ENCODE measurements at places on chromosomes 7 and 10. TPM values are rescaled to one million over a fixed set of nuclear protein-coding genes. Genes with fewer than 3 reads are reported as not detected.

Gene FBXL13
- total RNA-seq: 1.0 TPM

DNA sequence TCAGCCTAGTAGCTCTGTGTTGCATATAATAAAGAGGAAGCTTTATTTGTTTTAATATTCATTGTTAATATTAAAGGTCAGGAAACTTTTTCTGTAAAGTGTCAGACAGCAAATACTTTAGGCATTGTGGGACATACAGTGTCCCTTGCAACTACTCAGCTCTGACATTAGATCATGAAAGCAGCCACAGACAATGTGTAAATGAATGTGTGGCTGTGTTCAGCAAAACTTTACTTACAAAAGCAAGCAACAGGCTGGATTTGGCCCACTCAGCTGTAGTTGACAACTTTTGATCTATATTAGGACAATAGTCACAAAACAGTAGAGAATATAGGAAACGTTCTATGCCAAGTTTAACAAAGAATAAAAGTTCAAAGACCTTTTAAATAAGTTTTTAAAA lies 173.3 kb downstream of the RNLS start:
- DNase-seq: no peak

- DNase-seq: no peak
These were observed 10.1 kb downstream of the SLC39A12 start for GRCh38 chr10:17961551-17962422.

DNA sequence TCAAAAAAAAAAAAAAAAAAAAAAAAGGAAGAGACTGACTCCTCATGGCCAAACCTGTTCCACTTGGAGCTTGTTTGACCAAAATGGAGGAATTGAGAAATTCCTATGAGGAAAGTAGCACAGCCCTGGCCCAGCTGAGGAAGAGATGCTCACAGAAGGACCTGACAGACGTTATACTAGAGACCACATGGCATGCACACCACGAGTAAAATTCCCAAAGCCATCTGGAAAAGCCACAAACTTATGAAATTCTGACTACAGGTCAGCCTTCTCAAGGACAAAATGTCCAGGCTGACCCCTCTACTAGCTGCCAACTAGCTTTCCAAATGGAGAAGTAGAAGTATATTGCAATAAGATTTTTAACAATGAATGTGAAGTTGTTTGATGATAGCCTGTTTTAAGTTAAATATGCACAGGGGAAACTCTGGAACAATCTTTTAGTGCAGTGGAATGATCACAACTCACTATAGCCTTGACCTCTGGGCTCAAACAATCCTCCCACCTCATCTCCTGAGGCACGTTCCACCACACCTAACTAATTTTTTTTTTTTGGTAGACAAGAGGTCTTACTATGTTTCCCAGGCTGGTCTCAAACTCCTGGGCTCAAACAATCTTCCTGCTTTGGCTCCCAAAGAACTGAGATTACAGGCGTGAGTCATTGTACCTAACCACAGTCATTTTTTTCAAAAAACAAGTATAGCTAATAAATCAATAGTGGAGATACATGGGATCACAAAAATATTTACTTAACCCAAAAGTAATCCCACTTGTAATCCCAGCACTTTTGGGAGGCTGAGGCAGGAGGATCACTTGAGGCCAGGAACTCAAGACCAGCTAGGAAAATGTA lies 75.7 kb downstream of the AKR1D1 start:
- no peak for DNase-seq

- DNase-seq: no peak
These were observed 52.0 kb upstream of the STEAP1B start for GRCh38 chr7:22551768-22552513.

DNA sequence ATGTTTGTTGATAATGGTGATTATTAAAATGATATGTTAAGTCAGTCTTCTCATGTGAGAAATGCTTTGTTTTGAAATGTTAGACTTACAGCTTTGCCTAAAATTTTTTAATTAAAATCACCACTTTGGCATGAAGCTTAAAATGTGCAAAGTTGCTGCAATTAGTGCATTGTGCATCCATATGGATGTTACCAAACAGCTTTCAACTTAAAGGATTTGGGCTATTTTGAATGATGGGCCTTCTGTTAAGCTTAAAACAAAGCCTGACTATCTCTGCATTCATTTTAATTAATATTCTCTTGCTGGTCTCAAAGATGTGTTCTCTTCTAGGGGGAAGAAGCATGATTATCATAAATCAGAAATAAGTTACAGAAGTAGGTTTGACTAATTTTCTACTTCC lies 64.6 kb upstream of the FZD1 start:
- DNase-seq: no peak

- DNase-seq: no peak
These were observed 271.9 kb downstream of the PLXDC2 start for GRCh38 chr10:20088061-20088701.
